Activated T-helper 17 cell treated with anti-CD3 and anti-CD28 coated beads, Interleukin-2, amount 50 U/mL, for 72 hours (primary cell): ENCODE measurements at places on chromosomes 11 and 22. TPM values are rescaled to one million over a fixed set of nuclear protein-coding genes. Genes with fewer than 3 reads are reported as not detected.

The KDM4F gene
- not detected for total RNA-seq

The C11orf87 gene
- total RNA-seq, result not detected

The PAX6 gene
- total RNA-seq, result not detected

The LINC01488 gene
- total RNA-seq, result not detected

The MMP3 gene
- not detected for total RNA-seq

- ATAC-seq, result peak; percentile 78
Observed at GRCh38 chr11:65779919-65780769, 632 bp downstream of the AP5B1 start.

DNA sequence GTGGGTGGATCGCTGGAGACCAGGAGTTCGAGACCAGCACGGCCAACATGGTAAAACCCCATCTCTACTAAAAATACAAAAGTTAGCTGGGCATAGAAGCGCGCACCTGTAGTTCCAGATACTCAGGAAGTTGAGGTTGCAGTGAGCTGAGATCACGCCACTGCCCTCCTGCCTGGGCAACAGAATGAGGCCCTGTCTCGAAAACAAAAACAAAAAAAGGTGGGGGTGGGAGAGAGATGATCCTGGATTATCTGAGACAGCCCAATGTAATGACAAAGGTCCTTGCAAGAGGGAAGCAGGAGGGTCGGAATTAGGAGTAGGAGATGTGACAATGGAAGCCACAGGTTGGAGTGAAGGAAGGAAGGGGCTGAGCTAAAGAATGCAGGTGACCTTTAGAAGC lies 87.6 kb upstream of the APOA1 start:
- ATAC-seq, result peak; percentile 60

DNA sequence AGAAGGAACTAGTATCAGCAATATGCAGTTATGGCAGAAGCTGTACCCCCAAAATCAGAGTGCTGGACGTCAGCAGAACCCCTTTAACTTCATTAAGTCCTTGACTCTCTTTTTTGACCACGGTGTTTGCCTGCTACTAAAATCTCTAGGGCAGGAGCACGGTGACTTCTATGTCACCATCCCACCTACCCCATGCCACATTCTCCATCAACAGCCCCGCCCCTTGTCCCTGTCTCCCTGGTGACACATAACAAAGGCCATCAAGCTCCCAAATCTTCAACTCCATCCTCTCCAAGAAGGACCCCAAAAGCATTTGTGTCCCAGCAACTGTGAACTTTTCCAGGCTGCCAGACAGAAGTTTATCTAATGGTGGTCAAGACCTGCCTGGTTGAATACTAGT lies 894 bp downstream of the ADA2 start:
- ATAC-seq, result no peak

DNA sequence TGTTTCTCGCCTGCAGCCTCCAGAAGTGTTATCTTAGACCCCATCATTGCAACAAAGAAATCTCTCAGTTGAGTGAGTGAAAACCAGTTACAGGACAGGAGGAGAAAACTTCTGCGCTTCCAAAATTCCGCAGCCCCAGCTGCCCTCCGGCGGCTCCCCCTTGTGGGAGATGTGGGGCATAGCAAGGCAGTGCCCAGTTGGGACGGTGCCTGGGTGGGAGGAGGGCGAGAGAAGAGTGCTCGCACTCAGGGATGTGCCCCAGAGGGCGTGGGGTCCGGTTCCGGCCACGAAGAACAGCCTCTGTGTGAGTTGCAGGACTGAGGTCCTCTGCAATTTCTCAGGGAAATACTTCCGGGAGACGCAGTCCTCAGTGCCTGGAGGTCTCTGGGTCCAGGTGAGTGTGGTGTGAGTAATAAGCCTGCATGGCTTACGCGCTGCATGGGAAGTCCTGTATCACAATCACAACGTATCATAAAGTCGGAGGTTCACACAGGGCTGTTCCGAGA lies 87.0 kb upstream of the BLID start:
- peak; percentile 56 for ATAC-seq

- no peak for ATAC-seq
Observed at GRCh38 chr22:24027991-24028390, 16.9 kb downstream of the CABIN1 start.

- no peak for ATAC-seq
Observed at GRCh38 chr11:69138265-69138664, 17.5 kb upstream of the SMIM38 start.

- ATAC-seq, result no peak
Observed at GRCh38 chr22:49394116-49394785, 433.4 kb downstream of the BRD1 start.

- ATAC-seq, result no peak
Observed at GRCh38 chr11:119752946-119753345, 23.9 kb upstream of the NECTIN1 start.

DNA sequence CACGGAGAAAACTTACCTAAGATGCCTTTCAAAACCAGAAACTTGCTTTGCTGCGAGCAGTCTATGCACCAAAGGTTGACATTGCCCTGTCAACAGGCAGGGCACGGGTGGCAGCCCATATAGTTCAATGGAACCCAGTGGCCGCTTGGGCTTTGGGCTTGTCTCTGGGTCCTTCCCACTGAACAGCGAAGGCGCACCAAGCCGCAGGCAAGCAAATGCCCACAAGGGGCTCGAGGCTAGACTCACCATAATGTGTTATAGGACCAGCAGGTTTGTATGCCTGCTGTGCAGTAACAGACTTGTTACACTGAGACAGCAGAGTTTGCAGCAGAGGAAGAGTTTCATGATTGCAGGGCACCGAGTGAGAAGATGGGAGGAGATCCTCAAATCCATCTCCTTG lies 20.3 kb downstream of the CLDN5 start:
- no peak for ATAC-seq

GRCh38 chr22:50713571-50714056 lies 24.4 kb upstream of the ACR start:
- no peak for ATAC-seq

- ATAC-seq, result no peak
Observed at GRCh38 chr11:19352072-19352770, 111.5 kb upstream of the E2F8 start.
